Sciatic nerve (tissue), 2 donors: ENCODE measurements at places on chromosomes 6 and 20.

GRCh38 chr6:22681761-22682160 is 112.4 kb downstream of the HDGFL1 start:
- DNase-seq = no peak

GRCh38 chr6:22064558-22064957 is 232.3 kb downstream of the PRL start:
- no peak for DNase-seq

DNA sequence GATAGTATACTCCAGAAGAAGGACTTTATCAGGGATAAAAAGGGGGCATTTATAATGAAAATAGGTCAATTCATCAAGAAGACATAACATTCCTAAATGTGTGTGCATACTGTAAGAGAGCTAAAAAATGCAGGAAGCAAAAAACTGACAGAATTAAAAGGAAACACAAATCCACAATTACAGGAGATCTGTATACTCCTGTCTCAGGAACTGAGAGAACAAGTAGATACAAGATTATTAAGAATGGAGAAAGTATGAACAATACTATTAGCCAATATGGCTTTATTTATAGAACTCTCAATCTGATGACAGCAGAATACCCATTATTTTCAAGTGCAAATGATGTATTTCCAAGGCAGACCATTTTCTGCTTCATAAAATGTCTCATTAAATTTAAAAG is 167.7 kb upstream of the BMP5 start:
- no peak for DNase-seq

DNA sequence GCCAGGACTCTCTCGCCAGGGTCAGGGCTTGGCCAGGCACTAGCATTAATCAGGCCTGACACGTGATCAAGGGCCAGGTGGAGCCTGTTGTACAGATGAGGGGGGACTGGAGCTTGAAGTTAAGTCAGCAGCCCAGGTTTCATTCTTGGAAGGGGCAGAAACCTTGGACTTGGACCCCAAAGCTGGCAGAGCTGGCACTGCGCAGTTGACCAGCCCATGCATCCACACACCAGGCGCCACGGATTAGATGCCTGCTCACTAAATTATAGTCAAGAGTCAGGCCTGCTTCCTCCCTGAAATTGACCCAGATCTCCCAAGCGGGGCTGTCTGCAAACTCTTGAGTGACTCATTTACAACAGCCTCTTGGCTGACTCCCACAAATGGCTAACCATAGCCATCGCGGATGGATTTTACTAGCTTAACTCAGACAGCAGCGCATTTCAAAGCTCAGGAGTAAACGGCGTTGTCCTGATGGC is 4.1 kb upstream of the TAF4 start:
- no peak for DNase-seq

DNA sequence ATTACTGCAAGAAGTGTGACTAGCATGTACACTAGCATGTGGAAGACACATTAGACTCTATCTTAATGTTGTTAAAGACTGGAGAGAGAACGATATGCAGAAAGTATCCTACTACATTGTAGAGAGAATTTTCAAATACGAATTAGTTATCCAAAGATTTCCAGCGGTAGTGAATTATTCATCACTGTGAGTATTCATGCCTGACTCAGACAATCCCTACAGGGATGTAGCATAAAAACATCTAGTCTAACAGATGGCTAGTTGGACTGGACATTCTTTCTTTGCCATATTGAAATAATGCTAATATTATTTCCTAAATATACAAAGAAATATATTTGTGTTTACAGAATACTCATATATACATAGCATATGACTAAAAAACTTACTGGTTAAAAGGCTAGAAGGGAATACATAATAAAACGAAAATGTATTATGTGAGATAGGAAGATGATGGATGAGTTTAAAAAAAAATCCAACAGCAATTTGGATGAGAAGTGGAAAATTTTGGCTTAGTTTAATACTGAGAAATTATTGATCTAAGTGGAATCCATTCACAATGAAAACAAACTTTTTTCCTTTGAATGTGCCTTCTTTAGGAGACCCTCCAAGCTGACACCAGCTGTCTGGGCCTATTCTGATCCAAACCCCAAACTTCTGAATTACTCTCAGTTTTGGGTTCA is 580.7 kb downstream of the RFPL4B start:
- no peak for DNase-seq

GRCh38 chr20:34951252-34951651 is 4.4 kb downstream of the GSS start:
- DNase-seq = no peak

GRCh38 chr6:4384656-4385055 is 249.3 kb upstream of the ECI2 start:
- DNase-seq = no peak

DNA sequence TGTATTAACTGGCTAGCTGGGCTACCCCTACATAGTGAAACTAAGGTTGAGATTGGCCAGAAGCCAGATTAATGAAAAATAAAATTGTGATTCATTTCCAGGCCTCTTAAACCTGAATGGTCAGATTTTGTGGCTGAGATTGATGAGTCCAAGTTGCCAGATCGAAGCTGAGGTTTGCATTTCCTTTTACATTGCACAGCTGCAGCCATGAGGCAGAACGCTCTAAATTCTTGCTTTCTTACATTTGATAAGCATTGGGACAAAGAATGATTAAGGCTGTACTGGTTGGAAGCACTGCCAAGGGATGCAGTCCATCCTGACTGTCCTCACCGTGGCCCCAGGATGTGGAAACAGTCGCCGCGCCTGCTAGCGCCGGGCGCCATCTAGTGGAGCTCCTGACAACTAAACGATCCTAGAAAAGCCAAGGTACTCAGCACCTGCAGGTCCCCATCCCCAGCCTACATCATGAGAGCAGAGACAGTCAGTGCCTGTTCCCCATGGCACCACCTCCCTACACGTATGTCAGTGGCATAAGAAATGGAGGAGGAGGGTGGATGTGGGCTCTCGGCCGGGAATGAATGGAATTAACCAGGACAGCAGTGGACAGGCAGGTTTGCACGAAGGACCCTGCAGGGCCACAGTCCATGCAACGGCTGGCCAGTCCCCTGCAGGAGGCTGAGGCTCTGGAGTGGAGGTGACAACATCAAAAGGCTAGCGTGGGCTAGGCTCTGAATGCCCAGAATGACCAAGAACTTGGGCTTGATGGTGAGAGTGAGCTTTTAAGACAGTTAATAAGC is 19.0 kb downstream of the PXDC1 start:
- peak; percentile 83 for DNase-seq

DNA sequence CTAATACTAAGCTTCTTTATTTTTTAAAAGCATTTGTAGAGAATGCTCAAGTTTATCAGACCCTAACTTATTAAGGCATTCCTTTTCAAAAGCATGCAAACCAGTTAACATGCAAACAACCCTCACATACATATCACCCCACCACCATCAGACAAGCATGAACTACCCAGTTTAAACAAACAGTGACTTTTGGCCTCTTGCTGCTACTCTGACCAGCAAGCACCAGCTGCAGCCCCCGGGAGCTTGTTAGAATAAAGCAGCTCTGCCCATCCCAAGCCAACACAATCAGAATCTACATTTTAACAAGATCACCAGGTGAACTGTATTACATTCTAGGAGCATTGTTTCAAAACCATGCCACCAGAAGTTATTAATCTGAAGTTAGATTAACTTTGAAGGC is 5.9 kb upstream of the NUP153 start:
- no peak for DNase-seq

GRCh38 chr6:43951063-43951755 is 176.0 kb downstream of the MRPL14 start:
- no peak for DNase-seq

GRCh38 chr6:108531332-108531731 is 29.4 kb upstream of the FOXO3 start:
- no peak for DNase-seq

- DNase-seq = no peak
Observed at GRCh38 chr6:158322724-158323560, 10.7 kb downstream of the TULP4 start.

- DNase-seq = no peak
Observed at GRCh38 chr6:116482780-116483179, 21.6 kb downstream of the CALHM6 start.

DNA sequence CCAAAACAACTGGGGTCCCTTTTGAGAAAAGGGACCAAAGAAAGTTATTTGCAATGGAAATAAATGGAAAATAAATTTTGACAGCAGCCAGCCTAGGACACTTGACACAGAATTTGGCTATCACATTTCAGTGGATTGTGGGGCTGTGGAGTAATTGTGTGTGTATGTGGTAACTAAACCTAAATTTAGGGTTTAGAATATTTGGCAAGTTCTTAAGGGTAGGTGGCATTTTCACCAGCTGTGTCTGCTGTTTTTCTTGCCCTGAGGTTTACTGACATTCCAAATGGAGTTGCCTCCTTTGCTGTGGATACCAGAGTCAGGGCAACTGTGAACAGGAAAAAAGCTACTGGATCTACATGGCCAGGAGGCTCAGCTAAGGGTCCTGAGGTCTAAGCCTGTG is 270.9 kb downstream of the SLC24A3 start:
- DNase-seq = no peak

DNA sequence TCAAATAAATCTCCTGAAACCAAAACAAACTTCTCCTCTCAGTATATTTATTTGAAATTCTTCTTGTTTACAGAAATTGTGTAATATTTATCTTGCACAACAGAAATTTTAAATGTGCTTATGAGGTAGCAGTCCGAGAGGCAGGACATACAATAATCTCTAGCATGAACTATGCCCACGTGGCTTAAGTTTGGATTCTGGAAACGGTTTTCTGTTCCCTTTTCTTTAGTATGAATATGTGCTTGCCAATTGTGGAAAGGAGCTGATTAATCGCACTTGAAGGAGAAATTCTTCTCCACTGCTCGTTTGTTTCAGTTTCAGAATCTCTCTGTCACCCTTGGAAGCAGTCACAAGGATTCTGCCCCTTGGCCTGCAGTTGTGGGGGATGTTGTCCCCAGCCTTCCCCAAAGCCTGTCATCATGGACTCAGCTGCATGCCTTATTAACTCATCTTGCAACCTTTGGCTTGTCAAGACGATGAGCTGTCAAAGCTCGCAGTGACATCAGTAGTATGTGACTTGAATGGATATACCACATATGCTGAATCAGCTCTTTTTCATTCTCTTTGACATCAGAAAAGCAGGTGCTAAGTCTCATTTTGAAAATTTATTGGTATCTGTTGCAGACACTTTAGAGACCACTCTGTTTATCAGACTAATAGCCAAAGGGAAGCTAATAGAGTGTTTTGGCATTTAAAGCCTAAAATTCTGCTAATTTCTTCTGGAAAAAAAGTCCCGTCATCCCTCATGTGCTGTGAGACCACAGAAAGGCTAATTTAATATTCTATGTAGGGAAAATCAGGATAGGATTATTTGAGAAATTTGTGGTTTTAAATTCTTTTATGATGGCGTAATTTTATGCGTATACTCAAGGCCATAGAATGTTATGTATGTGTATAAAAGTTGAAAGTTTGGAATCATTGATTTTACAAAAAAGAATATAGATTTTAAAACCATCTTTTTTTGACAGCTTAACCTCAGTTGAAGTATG is 186.8 kb downstream of the ARID1B start:
- no peak for DNase-seq

DNA sequence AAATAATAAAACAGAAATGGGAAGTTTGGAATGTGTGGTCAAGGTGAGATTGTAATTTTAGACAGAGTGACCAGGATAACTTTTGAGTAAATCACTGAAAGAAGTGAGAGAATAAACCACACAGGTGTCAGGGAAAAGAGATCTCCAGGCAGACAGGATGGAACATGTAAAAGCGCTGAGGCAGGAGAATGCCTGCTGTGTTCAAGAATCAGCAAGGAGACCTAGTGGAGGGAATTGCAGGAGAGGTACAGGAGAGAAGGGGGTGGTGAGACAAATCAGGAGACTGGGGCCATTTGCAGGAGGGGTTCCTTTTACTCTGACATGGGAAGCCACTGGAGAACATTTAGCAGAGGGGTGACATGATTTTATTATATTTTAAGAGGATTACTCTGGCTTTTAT is 456.7 kb downstream of the NKAIN2 start:
- DNase-seq = no peak

GRCh38 chr6:30463651-30464618 is 25.4 kb upstream of the HLA-E start:
- no peak for DNase-seq

- DNase-seq = no peak
Observed at GRCh38 chr20:24296477-24297261, 172.8 kb upstream of the SYNDIG1 start.

- no peak for DNase-seq
Observed at GRCh38 chr20:52209154-52209571, 17.6 kb upstream of the ZFP64 start.

DNA sequence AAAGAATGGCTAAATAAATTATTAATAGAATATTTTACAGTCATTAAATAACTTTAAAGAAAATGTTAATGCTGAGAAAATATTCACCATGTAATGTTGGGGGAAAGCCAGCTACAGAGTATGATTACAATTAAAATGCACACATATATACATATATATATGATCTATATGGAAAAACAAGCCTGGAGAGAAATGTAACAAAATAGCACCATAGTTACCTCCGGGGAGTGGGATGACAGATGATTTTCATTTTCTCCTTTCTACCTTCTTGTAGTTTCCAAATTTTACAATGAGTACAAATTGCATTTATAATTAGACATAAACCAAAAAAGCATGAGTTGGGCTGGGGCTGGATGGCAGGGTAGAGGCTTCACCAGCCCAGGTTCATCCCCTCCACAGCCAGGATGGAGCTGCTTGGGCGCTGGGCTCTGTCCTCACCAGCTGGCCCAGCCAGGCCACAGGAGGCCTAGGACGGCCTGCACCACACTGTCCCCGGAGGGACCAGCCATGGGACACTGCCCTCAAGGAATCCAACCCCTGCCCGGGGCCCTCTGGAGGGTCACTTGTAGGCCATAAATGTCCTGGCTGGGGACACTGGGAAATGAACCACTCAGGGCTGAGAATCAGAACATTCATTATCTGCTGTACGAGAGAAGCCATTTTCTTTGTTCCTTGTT is 10.3 kb downstream of the C20orf203 start:
- no peak for DNase-seq

- no peak for DNase-seq
Observed at GRCh38 chr6:152642578-152643375, 5.6 kb upstream of the SYNE1 start.

GRCh38 chr6:125932451-125932795 is 24.1 kb upstream of the HINT3 start:
- no peak for DNase-seq

- peak; percentile 52 for DNase-seq
Observed at GRCh38 chr20:37380864-37381579, 35.1 kb downstream of the SRC start.

DNA sequence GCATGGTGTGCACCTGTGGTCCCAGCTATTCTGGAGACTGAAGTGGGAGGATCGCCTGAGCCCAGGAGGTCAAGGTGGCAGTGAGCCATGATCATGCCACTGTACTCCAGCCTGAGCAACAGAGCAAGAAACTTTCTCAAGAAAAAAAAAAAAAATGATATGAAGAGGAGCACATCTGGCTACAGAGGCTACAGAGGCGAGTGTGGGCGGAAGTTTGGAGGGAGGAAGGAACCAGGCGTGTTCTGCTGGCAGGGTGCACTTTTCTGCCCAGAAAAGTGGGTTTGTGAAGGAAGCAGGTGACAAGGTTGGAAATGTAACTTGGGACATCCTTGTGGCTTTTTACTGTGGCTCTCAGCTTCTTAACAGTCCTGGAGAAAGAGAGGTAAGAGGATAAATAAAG is 96.7 kb downstream of the SNX5 start:
- DNase-seq = no peak

- DNase-seq = no peak
Observed at GRCh38 chr6:142154336-142154735, 7.3 kb downstream of the VTA1 start.

- DNase-seq = no peak
Observed at GRCh38 chr6:117829594-117830319, 77.3 kb upstream of the SLC35F1 start.
